NCI-H748 treated with DMSO at 0.1 percent for 48 hours (cell line): ENCODE measurements at places on chromosomes 4 and X.

GRCh38 chr4:48558819-48559218 lies 68.8 kb downstream of the ZAR1 start:
- DNase-seq, result no peak

GRCh38 chr4:40228497-40229365 lies 31.9 kb downstream of the RHOH start:
- no peak for DNase-seq

- no peak for DNase-seq
Observed at GRCh38 chr4:56653461-56654237, 27.4 kb downstream of the HOPX start.

DNA sequence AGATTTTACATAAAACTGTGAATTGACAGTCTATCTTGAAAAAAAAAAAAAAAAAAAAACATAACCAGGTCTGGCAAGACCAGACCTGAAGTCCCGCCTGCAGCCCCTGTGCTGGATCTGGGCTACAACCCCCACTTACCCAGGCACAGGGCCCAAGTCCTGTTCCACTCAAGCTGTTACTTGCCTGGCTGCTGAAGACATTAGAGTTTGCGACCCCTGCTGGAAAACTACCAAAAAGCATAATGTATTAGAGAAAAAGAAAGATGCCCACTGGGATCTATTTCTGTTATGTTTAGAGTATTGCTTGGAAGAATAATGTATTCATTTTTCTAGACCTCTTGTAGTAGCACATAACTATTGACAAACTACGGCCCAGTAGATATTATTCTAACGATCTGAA lies 4.7 kb downstream of the HS3ST1 start:
- peak; percentile 11 for DNase-seq

- no peak for DNase-seq
Observed at GRCh38 chrX:67604979-67605703, 61.3 kb downstream of the AR start.

DNA sequence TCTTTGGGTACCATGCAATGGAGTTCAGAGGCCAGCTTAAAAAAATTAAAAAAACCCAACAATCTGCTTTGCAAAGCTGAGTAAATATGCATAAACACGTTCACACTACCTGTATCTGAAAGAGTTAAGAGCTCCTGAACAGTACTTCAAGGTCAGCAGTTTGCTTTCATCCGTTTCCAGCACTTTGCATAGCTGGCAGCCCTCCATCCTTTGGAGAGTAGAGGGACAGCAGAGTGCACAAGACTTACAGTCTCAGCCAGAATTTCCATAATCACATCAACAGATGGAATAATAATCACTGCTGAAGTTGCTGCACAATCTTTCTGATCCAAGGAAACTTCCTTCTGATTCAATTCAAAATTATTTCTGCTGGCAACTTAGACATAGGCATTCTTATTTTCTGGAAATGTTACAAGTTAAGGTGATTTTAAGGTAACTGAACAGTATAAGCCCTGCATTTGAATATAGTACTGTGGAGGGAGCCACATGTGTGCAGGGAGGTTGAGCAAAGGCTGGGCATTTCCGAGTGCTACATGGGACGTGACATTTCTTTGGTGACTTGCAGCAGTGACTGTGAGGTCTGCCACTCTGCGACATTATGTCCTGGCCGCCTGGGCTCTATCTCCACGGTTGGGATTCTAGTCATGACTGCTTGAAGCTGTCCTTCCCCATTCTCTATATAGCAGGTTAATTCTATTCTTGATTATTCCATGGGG lies 73.5 kb upstream of the EMCN start:
- no peak for DNase-seq

DNA sequence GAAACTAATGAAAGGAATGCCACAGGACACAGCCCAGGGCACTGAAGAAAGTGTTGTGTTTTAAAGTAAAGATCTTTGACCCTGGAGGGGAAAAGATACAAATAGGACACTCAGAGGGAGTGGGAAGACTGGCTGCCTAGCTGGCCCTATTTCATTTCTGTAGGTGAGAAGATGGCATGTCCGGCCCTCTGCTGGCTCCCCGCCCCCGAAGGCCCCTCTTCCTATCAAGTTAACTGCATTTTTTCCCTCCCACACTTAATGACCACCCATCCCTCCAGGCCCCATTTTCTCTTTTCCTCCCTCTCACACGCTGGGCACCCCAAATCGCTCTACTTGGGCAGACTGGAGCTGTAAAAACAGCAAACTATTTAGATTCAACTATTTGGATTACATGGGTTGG lies 5.5 kb upstream of the TRIM75 start:
- no peak for DNase-seq

DNA sequence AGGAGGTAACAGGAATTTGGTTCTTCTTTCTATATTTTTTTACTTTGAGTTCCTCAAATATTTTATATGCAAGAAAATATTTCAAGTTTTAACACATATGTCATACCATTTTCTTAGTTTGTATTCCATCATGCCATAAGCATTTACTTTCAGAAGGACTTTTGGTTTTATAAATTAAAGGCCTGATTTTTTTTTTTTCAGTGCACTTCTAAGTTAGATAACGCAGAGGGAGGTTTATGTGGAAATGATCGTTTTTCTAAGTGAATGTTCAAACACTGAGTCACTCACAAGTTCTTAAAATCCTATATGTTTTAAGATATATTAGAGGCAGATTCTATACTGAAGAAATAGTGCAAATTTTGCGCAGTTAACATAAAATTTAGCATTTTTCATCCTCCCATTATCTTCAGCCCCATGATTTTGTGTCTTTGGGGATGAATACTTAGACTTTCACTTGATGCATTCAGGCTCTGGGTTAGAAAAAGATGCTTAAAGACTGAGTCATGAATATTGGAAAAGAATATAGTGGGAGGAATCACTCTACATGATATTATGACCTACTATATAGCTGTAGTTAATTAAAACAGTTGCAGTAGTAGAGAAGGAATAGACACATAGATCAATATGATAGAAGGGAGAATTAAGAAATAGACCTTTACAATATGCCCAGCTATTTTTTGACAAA lies 54.9 kb downstream of the COL4A5 start:
- DNase-seq, result no peak

DNA sequence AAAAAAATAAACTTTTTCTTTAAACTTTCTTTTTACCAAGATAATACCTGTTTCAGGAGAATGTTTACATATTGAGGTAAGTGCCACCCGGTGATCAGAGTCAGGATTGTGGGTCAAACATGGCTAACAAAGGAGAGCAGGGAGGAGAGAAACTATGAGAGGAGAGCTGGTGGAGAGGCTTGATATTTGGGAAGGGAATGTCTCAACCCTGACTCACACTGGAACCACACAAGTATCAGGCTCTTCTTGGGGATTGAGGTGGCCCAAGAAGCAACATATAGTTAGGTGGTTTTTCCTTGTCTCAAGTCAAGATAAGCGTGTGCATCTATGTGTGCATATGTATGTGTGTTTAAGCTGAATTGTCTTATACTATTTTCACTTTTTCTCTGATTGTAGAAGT lies 6.7 kb downstream of the TCEAL1 start:
- no peak for DNase-seq

DNA sequence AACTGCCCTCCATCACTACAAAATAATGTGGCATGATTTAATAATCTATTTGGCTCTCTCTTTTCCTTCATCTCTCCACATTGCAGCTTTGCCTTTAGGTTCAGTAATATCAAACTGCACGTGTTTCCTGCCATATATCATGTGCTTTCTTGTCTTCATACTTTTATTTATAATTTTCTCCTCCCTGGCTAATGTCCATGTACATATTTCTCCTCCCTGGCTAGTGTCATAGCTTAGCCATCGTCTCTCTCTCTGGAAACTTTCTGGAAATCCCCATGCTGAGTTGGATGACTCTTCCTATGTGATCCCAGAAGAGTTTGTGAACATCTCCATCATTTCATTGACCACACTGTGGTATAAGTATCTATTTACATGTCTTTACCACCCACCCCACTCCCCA lies 21.3 kb upstream of the PDGFC start:
- no peak for DNase-seq
